Stimulated activated CD8-positive, alpha-beta memory T cell treated with anti-CD3 and anti-CD28 coated beads, Interleukin-4, amount 100 ng/mL, for 4 hours (primary cell): ENCODE measurements at places on chromosomes 16 and 17.
A peak's percentile ranks its signal among the peaks of the same experiment; 100 is the strongest.

DNA sequence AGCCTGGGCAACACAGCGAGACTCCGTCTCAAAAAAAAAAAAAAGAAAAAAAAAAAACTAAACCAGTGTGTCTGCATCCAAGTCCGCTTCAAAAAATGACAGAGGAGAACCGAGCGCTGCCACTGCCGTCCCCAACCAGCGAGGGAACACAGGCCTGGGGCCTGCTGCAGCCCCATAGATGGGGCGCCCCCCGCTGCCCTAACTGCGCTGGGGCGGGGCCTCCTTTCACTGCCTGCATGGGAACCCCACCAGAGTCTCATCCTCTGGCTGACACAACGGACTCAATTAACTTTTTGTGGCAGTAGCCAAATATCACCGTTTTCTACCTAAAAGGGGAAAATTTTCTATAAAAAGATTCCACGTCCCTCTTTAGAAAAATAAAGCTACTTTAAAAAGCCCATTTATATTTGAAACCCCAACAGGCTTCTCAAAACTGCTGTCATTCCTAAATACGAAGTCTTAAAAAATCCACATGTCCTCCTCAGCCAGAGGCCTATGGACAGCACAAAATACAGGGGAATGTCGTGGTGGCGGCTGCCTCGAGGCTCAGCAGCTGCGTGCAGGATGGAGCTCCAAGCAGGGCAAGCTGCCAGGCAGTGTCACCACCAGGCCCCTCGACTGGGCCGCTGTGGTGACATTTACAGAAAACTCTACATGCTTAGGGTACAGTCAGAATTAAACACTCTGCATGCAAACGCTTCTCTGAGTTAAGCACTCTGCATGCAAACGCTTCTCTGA, 30.3 kb downstream of the KLHDC4 start:
- DNase-seq: no peak

DNA sequence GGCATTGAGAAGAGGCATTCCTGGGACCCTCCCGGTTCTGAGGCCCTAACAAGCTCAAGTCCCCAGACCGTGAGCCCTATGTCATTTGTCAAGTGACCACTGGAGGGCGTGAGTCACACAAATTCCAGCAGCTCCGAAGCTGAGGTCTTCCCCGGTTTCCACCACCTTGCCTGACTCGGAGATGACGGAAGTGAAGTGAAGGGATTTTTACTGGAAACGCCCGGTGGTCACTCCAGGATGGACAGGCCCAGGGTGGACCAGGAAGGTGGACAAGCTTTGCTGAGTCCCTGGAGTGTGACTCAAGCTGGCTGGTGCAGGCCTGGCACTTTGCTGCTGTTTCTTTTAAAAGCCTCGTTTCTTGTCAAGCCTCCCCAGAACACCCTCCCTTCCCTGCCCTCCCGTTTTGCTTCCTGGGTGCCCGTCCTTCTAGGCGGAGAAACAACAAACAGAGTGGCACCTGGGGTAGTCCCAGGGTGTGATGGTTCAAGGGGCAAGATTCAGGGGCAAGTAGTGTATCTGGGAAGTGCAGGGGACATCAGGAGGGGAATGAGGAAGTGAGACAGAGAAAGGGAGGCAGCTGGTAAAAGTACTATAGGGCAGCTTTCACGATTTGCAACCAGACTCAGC, 5.3 kb upstream of the NOS2 start:
- peak; percentile 39 for DNase-seq

GRCh38 chr16:88882358-88883030, 16.0 kb upstream of the PABPN1L start:
- no peak for DNase-seq

DNA sequence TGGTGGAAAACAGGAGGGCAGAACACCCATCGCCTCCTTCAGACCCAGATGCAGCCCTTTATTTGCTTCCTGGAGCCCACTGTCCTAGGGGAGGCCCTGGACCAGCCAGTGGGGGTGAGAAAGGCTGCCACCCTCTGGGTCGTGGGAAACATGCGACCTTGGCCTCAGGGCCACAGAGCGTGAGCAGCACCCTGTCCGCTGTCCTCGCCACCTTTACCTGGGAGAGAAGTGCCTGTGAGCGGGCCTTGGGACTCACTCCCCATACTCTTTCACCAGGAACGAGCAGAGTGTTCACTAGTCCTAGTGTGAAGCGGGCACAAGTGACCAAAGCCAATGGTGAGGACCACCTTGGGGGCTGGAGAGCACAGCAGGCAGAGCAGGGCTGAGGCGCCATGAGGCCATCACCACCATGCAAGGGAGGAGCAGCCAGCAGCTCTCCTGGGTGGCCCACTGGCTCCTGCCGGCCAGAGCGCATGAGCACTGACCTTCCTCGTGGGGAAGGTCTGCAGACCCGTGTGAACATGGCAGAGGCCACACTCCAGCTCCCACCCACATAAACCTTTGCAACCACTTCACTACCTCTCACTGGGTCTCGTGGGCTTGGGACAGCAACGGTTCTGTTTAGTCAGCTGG, 8.5 kb downstream of the SMCR8 start:
- DNase-seq: no peak

DNA sequence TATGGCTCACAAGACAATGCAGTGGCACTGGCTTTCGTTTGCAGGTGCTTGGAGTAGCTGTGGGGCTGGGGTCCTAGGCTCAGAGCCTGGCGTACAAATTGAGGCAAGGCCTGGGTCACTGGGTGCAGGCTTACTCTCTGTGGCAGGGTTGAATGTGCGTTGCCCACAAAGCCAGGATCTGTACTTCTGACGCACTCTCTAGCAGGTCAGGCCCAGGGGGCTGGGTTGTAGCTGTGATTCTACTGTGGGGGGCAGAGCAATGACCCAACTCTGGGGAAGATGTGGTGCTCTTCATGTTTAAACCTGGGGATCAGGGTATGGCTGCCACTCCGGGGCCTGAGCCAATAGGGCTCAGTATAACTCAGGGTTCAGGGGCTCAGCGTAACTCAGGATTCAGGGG, 6.4 kb upstream of the PRSS21 start:
- DNase-seq: no peak

DNA sequence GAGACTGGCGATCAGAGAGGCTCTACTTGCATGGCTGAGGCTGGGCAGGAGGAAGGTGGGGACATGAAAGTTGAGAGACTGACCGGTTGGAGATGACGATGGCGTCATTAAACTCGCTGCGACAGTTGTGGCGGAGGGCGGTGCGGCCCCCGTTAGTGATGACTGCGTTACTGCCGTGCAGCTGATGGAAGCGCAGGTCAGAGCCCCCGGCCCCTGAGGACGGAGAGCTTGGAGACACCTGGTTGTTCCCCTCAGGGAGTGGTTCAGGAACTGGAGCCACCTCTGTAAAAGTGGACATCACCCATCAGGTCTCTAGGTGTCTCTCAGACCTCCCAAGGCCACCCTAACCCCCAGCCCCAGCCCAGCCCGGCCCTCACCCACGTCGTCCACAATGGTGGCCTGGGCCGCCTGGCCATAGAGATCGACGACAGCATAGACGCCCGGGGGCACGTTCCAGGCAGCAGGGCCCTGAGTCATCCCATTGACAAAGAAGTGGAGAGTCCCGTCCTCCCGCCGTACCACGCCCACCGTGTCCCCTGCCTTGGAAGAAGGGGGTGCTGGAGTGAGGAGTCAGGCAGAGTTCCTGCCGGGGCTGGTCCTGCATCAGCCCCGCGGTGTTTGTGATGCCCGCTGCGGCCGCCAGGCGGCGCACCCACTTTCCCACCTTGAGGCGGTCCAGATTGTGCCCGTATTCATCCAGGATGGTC, 5.3 kb downstream of the NEURL4 start:
- no peak for DNase-seq

- DNase-seq: no peak
Measured at GRCh38 chr16:12009462-12009861, 32.9 kb downstream of the SNX29 start.

GRCh38 chr17:17871913-17872312, 35.1 kb upstream of the SREBF1 start:
- no peak for DNase-seq

GRCh38 chr16:69727916-69728270, 1.5 kb upstream of the NQO1 start:
- no peak for DNase-seq
